ENCODE measurements at places on chromosomes 13 and 19.

DNA sequence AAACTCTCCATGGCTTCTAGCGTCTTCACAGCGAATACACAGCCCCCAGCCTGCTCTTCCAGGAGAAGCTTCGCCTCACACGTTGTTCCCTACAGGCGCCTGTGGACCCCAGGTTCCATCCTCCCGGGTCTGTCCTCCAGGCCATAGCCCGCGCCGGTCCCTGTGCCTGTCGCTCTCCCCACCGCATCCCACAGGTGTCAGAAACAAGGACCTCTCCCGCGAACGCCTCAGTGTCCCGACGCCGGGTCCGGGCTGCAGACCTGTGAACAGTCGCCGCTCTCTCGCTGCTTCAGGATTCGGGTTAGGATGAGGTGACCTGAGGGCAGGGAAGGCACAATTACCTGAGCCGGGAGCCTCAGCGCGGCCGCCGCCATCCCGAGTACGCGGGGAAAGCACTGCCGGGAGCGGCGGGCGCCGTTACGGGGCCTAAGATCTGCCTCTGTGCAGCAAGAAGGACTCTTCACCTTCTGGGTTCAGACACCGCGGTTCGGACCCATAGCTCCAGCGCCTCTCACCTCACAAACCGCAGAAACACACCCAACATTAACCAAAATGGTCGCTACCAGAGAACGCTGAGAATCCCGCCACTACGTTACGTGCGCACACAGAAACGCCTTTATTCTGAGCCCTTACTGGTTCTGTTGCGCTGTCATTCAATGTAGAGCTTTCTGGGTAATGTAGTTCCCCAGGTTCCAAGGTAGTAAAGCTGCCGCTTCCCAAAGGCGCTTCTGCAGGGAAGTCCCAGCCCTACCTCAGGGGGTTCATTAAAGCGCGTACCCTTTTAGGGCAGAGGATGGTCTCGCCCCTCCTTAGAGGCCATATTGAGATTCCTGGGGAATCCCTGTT, at the start of gene ZNF418:
Gene ZNF418, minus strand, starts transcription at position 583 of the 846 bp plus-strand sequence. CDS start 1,580 bp downstream, outside the sequence.
- DNase-seq, result no peak

- DNase-seq, result no peak
Observed at GRCh38 chr19:11570039-11570462, 7.4 kb downstream of the ACP5 start.

- no peak for DNase-seq
Observed at GRCh38 chr19:57620673-57621348, 6.8 kb downstream of the ZNF134 start.

DNA sequence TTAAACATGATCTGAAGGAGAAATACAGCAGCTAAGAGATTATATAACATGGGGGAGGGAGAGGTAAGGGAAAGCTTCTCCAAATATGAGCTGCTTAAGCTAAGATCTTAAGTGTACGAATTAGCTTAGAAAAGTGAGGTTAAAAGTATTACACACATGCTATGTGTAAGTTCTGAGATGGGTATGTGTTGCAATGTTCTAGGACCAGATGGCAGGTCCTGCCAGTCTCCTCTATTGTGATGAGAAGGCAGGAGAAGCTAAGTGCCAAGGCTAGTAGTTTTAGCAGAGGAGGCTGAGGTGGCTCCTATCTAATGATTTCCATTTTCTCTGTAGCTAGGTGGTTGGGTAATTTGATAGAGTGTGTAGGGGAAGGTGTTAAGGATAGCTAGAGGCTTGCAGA, 57.6 kb downstream of the MICU2 start:
- DNase-seq, result no peak

DNA sequence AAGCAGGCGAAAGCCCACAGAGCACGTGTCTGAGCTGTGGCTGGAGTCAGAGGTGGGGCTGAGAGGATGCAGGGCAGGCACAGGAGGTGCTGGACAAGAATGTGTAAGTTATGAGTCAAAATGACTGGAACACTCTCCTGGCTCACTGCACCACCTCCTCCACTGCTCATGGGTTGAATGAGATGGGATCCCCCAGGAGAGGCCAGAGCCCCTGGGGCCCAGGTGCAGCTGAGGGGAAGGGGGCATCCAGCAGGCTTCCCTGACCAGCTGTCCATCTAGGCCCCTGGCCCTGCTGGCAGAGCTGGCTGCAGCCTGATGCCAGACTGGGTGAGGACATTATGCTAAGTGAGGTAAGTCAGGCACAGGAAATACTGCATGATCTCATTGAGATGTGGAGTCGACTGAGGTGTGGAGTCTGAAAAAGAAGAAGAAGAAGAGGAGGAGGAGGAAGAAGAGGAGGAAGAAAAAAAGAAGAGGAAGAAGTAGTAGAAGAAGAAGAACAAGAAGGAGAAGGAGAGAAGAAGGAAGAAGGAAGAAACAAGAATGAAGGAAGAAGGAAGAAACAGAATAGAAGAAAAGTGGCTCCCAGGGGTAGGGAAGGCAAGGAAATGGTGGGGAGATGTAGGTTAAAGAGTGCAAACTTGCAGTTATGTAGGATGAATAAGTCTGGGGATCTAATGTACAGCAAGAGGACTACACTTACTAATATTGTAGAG, 747.4 kb downstream of the UQCRFS1 start:
- no peak for DNase-seq

- DNase-seq, result no peak
Observed at GRCh38 chr13:110790371-110790770, 76.9 kb downstream of the ING1 start.

GRCh38 chr13:19060311-19061002, 121.2 kb downstream of the TUBA3C start:
- no peak for DNase-seq

DNA sequence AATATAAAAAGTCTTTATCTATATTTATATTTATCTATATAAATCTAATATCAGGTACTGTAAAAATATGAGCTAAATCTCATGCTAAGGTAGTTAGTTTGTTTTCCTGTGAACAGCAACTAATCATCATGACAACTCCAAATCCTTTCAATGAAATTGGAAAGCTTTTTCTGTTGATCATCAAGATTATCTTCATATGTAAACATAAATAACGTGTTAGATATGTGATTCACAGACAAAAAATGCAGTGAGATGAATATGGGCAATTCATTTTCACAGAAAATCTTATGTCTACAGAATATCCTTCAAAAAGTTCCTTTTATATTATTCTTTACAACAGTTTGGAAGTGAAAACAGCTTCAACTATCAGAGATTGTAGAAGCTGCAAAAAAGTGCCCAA, 41.7 kb upstream of the EEF1AKMT1 start:
- DNase-seq, result no peak

DNA sequence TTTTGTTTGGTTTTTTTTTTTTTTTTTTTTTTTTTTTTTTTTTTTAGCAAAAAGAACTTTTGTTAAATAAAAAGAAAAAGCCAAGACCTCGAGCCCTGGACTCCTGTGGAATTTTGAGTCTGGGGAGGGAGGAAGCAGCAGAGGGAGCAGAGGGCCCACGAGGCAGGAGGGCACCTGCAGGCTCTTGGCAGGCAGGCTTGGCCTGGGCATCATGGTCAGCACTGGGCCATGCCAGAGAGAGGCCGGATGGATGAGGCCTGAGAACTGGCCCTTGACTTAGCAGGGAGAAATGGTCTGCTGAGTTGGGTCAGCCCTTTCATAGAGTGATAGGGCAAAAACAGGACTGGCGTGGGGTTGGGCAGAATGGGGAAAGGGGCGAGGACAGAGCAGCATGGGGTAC, 100.4 kb downstream of the GPR12 start:
- DNase-seq, result no peak

DNA sequence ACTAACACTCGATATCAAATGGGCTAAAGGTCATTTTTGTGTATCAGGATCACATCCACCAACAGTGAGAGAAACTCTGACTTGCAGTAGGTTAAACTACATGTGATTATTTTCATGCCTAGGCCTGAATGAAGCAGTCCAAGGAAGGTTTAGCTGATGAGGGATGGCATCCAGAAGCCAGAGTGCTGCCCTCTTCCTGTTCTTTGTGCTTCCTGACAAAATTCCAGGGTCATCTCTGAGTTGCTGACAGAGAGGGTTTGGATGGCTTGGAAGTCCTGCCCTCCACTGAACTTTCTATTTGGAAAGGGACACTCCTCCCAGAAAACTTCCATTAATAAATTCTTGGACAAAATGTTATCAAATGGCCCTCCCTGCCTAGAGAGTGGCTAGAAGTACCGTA, 728.3 kb upstream of the SLC10A2 start:
- no peak for DNase-seq

DNA sequence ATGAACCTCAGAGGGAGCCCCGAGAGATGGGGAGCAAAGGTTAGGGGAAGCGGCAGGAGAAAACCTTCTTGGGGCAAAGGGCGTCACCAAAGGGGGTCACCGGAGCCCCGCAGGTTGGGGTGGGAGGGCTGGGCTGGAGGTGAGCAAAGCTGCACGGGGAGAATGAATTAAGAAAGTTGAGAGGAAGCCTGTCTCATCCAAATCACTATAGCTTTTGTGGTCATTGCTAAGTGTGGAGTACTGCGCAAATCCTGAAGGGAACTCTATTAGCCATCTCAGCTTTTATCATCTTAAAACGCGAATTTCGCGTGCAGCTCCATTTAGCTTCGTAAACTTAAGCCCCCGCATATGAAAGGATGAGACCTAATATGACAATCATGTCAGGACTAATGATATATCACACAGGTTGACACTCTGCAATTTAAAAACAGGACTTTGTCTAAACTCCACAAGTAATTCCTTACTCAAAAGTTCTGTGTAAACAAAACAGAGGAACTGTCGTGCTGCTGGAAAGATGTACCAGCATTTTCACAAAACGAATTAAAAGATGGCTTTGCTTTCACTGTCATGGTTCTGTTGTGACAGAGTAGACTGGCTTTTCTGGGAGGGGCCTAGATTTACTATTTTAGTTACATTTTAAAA, 631 bp downstream of the LACC1 start:
- DNase-seq, result no peak

- DNase-seq, result no peak
Observed at GRCh38 chr13:76725211-76725610, 161.0 kb downstream of the KCTD12 start.

- no peak for DNase-seq
Observed at GRCh38 chr13:49164712-49165111, 55.4 kb upstream of the MLNR start.
